Activated naive CD4-positive, alpha-beta T cell treated with anti-CD3 and anti-CD28 coated beads, Interleukin-2, amount 50 U/mL, for 72 hours (primary cell): ENCODE measurements at places on chromosomes 2 and 18.

DNA sequence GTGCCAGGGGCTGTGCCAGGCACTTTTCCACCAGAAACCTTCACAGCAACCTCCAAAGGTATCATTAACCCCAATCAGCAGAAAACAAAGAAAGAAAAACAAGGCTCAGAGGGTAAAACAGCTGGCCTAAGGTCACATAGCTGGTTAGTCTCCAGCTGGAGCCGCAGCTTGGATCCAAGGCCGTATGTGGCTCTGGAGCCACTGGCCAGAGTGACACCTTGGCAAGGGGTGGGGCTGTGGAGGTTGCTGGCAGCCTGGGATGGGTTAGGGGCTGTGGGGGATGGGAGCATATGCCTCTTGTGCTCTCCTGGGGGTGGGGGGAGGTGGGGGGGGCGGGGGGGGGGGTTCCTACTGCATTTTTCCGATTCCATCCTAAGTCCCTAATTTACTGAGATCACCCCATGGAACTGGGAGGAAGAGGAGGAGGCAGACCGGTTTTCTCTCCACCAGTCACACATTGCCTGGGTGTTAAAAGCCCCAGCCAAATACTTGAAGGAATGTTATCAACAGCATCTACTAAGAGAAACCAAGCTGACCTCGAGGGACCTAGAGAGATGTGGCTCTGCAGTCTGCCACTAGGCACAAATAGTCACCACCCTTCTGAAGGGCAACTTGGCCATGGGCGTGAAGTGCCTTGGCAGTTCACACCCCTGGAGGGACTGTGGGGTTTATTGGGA lies 8.0 kb downstream of the HAAO start:
- DNase-seq: no peak

GRCh38 chr18:62729487-62730386 lies 14.4 kb downstream of the PHLPP1 start:
- no peak for DNase-seq

GRCh38 chr18:45250479-45250878 lies 364.8 kb upstream of the SLC14A2 start:
- no peak for DNase-seq

DNA sequence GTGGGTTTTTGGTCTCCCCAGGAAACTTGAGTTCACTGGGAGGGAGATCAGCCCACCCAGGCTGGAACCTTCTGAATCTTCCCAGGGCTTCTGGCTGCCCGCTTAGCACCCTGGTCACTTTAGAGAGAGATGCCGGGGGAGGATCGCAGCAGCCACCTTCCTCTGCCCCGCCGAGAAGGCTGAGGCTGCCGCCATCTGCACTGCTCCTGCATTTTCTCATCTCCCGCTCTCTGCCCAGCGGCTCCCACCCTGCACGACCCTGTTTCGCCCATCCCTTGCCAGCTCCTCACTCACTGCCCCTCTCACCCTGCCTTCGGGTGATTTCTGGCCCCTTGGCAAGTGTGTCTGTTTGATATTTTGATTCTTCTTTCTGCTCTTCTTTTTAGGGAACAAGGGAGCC lies 82.6 kb upstream of the ATG16L1 start:
- no peak for DNase-seq

DNA sequence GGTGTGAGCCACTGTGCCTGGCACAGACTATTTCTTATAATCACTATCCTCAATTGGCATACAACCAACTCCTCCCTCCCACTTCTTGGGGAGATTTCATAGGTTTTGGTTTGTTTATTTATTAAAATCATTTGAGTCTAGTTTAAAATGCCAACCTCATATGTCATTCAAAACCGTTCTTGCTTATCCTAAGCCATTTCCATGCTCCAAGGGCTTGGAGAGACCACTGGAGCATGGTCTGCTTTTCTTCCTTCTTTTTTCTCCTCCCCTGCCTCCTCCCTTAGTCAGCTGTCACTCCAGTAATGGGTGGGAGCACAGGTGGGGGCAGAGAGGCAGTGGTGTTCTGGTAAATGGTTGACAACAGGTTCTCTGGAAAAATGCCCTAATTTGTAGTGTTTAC lies 20.4 kb upstream of the KCNS3 start:
- DNase-seq: no peak
